Activated CD8-positive, alpha-beta memory T cell treated with anti-CD3 and anti-CD28 coated beads, Interleukin-2, amount 50 U/mL, for 4 hours (primary cell): ENCODE measurements at places on chromosomes 1 and 21.

DNA sequence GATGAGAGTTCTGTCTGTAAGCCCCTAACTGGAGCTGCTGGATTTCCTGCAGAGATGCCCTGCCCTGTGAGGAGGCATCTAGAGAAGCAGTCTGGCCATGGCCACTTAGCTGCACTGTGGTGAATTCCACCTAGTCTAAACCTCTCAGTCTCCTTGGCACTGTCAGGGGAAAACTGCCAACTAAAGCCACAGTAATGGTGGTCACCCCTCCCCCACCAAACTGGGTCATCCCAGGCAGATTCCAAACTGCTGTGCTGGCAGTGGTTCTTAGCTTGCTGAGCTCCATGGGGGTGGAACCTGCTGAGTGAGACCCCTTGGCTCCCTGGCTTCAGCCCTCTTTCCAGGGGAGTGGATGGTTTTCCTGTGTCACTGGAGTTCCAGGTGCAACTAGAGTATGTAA is 740.6 kb downstream of the RWDD3 start:
- DNase-seq: no peak

DNA sequence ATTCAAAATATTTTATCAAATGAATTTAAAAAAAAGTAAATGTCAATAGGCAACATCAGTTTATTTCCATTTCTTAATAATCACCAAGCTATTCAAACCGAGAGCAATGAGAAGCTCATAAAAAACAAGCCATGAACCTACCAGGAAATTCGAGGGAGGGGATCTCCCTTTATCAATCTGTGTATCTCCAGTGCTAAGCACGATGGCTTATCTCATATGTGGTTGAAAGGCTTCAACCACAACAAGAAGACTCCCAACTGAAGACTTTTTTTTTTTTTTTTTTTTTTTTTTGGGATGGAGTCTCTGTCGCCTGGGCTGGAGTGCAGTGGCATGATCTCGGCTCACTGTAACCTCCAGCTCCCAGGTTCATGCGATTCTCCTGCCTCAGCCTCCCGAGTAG is 833.3 kb downstream of the USP25 start:
- DNase-seq: no peak

- no peak for DNase-seq
These were observed 6.2 kb upstream of the BTG2 start for GRCh38 chr1:203299169-203299568.

DNA sequence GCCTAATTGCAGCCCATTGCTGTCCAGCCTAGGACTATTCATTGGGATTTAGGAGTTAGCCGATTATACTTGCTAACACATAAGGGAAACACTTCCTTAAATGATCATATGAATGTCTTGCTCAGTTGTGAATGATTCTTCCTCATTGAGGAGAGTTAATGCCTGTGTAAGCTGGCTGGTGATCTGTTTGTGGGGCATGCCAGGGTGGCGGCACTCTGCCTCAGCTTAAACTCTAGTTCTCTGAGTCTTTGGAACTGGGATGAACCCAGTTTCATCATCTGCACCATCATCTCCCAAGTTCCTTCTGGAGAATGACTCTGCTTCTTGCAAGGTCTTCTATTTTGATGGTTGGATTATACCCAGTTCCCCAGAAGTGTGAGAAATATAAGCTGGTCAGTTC is 23.9 kb upstream of the SLAMF6 start:
- no peak for DNase-seq

DNA sequence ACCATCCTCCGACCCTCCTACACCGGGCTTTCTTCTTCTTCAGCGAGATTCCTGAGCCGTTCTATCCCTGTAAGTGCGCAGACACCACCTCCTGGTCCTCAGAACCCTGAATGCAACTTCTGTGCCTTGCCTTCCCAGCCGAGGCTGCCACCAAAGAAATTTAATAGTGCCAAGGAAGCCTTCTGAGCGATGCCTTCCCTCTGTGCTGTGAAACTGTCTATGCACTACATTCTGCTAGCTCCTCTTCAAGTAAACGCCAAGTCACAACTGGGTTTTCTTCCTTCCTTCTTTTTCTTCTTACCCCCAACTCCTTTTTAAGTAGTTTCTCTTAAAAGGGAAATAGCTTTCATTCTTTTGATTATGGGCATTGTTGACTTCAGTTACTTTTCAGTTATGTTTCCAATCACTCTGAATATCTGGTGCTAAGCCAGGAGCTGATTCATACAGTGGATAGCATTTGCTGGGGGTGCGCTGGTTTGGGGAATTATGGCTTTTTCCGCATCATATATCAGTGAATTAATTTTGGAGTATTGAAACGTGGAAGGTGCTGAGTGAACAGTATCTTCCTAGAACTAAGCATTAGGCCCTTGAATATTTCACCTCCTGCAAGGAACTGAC is 38.6 kb upstream of the GPR88 start:
- no peak for DNase-seq

DNA sequence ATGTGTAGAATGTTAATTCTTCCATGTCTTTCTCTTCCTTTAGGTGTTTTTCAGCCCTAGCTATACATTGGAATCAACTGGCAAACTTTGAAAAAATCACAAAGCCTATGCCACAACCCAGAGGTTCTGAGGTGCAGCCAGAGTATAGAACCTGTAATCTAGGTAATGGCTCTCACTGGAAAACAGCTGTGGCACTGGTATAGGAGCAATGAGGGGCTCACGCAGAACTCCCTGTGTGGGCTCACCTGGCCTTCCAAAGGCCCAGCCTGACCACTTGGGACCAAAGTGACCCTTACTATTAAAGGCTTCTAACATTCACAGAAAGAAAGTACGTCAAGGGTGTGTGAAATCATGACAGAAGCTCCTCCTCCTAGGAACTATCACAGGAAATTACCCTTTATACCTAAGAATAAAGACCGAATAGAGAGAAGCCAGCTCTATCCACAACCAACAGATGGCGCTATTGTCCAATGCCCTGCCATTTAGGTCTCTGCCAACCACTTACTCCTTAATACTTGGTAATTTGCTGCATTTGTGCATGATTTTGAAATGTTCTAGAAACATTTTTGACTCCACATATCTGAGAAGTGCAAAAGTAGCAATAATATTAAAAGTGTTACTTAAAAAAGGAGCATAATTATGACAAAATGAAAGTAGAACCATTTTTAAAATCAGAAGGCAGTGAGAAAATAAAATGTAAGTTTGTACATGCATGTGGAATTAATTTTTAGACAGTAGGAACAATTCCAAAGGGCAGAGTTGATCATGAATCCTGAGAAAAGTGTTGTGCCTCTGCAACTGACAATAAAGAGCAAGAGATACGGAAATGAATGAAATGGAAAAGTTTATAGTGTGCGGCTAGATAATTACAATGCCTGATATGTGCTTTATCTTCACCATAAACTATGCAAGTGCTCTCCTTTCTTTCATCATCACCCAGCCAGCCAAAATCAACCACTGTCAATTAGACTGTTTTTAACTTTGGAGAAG is 93.1 kb upstream of the HAO2 start:
- peak; percentile 18 for DNase-seq

DNA sequence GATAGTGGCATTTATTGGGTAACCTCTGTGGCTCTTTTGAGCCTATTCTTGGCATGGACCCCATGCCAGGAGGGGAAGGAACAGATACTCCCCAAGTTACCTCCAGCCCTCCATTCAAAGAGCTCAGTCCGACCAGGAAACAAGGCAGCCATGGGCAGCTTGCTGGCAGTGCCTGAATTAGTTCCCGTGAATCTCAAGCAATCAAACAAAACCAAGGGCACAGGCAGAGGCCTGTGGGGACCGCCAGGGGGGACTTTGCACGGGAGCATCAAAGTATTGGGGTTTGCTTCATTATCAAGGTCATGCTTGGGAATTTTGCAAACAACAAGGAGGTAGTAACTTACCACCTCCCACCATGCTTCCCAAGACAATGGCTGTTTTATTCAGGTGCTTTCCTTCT is 81.2 kb upstream of the IFFO2 start:
- DNase-seq: no peak
